ENCODE measurements at places on chromosomes 2 and 18.

DNA sequence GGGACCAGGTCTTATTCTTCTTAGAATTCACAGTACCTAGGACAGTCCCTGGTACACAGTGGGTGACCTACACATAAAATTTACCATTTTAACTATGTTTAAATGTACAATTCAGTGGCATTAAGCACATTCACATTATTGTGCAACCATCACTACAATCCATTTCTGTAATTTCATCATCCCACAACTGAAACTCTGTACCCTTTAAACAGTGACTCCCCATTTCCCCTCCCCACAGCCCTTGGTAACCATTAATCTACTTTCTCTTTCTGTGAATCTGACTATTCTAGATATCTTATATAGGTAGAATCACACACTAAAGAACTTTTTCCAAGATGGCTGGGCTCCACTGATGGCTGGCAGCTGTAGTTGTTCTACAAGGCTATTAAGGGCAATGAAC is 41.6 kb downstream of the GFPT1 start:
- no peak for DNase-seq

DNA sequence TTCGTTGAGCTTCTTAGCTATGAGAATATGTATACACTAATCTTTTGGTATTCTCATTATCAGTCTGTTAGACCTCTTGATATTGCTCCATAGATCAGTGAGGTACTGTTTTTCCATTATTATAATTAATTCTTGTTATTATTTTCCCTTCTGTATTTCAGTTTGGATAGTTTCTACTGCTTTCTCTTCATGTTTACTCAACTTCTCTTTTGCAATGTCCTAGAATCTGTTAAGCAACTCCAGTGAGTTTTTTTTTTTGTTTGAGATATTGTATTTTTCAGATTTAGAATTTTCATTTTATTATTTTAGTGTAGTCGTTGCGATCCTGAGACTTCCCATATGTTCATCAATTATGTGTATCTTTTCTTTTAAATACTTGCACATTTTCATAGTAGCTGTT is 260.8 kb downstream of the SETBP1 start:
- DNase-seq: no peak

- peak; percentile 27 for DNase-seq
Observed at GRCh38 chr2:230714136-230714480, 1.5 kb downstream of the CAB39 start.

GRCh38 chr18:62394006-62394763 is 69.1 kb downstream of the TNFRSF11A start:
- no peak for DNase-seq

DNA sequence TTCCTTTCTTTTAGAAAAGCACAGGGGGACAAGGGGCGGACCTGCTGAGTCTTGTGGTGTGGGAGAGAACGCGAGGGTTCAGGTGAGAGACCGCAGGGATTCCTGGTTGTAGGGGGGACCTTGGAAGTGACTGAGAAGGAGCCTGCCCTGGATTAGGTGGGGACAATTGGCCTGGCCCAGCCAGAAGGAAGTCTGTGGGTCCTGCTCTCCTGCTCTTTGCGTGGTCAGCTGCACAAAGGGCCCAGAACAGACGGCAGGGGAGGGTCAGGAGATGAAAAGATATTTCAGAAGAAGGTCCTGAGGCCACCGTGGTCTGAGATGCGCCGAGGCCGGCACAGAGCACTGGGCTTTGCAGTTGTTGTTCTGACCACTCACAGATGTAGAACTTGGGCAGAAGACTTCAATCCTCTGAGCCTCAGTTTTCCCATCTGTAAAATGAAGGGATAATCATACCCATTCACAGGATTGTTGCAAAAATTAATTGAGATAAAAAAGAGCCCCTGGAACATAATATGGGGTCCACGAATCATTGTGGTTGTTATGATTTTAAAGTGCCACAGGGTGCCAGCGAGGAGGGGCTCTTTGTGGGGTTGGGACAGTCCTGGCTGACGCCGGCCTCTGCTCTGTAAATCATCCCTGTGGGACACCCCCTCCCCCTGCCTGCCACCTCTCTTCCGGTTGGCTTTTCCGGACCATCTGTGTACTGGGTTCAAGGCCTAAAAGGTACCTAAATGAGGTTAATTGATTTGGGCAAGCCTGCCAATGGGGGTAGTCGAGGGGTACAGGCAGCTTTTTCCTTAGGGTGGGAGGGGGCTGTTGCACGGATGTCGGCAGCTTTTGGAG is 1.8 kb downstream of the LPIN1 start:
- no peak for DNase-seq

DNA sequence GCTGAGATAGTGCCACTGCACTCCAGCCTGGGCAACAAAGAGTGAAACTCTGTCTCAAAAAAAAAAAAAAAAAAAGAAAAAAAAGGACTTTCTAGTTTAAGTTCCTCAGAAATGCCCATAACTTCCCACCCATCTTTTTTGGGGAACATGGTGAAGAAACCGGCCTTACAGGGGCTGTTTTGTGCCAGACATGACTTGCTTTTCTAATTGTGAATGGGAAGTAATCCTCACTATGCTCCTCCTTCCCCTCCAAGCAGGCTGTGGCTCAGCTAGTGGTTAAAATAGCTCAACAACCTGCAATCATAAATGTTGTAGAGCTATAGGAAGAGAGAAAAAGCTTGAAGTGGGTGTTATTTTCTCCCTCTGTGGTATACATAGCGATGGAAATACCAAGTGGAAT is 34.1 kb upstream of the OLA1 start:
- peak; percentile 45 for DNase-seq

- no peak for DNase-seq
Observed at GRCh38 chr18:75830828-75831227, 403.3 kb upstream of the SMIM21 start.

DNA sequence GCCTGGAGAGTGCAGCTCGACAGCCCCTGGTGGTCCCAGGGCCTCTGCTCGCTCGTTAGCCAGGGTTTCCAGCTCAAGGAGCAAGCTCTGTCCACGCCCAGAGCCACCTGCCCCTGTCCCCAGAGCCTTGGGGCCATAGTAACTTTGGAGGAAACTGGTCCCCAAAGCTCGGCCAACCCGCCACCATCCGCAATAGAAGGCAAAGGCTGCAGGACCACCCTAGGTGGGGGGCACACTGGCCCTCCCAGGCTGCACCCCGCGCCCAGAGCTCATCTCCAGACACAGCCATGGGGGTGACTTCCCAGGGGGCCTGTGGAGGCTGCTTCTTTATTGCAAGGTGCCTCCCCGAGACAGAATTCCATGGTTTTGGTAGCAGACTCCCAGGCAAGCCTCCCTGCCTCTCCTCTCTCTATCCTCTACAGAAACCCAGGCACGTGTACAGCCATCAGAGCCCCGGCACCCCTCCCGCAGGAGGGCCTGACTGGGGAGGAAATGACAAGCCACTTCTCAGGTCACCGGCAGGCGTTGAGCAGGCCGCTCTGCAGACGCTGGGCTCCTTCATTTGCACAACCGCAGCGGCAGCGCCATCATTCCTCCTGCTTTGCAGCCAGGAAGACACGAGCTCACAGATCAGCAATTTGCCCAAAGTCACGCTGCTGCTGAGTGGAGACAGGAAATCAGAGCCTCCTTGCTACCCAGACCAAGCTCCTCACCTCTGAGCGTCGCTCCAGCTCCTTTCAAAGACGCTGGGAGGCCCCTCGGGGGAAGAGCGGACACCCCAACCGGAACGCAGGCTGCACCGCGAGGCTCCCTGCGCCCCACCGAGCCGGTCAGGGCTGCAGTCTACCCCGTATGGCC is 80.2 kb downstream of the NDUFA10 start:
- no peak for DNase-seq

GRCh38 chr2:142533177-142533576 is 344.3 kb upstream of the KYNU start:
- DNase-seq: no peak

DNA sequence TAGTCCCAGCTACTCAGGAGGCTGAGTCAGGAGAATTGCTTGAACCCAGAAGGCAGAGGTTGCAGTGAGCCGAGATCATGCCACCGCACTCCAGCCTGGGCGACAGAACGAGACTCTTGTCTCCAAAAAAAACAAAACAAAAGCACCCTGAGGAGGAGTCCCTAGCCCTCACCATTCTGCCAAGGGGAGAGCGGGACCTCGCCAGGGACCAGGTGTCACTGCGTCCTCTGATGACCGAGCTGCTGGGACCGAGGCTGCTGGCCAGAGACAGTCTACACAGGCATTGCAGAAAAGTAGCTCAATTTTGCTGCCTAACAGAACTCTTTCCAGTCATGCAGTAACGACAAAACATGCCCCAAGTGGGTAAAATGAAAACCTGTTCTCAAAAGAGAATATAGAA is 18.4 kb downstream of the NCK2 start:
- no peak for DNase-seq

GRCh38 chr2:167209784-167210183 is 321.5 kb downstream of the XIRP2 start:
- DNase-seq: no peak

GRCh38 chr2:102892698-102893310 is 131.0 kb downstream of the TMEM182 start:
- DNase-seq: no peak

DNA sequence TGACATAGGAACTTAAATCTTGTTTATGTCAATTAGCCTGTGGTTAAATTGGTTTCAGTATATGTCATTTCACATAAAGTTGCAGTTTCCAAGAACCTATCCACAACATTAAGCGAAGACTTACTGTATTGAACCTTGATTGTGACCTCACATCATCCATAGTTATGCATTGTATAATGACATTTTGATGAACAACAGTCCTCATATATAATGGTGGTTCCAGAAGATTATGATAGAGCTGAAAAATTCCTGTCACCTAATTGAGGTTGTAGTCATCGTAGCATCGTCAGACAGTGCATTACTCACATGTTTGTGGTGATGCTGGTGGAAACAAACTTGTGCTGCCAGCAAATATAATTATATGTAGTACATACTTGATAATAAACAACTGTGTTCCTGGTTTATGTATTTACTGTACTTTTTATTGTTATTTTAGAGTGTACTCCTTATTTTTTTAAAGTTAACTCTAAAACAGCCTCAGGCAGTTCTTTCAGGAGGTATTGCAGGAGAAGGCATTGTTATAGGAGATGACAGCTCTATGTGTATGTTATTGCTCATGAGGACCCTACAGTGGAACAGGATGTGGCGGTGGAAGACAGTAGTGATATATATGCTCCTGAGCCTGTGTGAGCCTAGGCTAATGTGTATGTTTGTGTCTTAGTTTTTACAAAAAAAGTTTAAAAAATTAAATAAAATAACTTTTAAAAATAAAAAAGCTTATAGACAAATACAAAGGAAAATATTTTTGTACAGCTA is 56.6 kb downstream of the UBE2E3 start:
- DNase-seq: no peak

- DNase-seq: no peak
Observed at GRCh38 chr18:2894131-2894840, 47.5 kb downstream of the EMILIN2 start.

GRCh38 chr2:102749938-102750337 is 11.9 kb upstream of the TMEM182 start:
- no peak for DNase-seq

DNA sequence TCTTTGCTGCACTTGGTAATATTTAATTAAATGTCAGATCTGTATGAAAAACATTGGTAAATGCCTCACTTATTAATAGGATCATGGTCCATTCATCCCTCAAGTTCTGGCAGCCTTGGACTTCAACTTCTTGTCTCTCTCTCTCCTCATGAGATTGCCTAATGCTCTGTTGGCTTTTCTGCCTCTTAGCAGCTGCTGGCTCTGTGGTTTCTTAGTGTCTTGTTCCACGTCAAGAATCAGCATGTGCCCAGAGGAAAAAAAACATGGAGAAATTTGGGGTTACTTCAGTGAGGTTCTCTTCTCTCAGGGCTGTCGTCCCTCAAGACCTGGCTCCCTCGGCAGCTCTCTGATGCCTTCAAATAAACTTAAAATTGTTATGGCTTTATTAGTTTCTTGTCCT is 75.4 kb downstream of the TAF4B start:
- peak; percentile 30 for DNase-seq

GRCh38 chr2:20571644-20572215 is 79.2 kb downstream of the HS1BP3 start:
- DNase-seq: no peak

Measured in Kasumi-1 (cell line).